ENCODE measurements at places on chromosomes 5 and 9.

- no peak for DNase-seq
These were observed 63.9 kb downstream of the SERINC5 start for GRCh38 chr5:80191991-80192398.

DNA sequence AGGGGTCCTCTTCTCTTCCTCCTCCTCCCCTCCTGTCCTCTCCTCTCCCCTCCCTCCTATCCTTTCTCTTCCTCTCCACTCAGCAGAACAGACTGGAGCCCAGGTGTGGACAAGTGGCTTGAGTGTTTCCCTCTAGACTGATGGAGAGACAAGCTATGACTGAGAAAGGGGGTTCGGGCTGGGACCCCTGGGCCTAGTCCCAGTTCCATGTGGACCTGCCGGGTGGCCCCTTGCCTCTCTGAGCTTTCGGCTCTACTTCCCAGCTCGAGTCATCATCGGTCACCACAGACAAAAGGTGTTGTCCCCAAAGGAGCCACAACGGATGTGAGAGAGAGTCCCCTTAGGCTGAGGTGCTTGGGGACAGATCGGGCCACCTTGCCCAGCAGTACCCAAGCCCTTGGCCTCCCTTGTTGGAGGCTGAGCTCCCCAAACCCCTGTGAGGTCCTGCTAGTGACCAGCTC is 3.4 kb upstream of the RXRA start:
- peak; percentile 50 for DNase-seq

- no peak for DNase-seq
These were observed 1.1 kb upstream of the TNFAIP8 start for GRCh38 chr5:119354537-119355243.

DNA sequence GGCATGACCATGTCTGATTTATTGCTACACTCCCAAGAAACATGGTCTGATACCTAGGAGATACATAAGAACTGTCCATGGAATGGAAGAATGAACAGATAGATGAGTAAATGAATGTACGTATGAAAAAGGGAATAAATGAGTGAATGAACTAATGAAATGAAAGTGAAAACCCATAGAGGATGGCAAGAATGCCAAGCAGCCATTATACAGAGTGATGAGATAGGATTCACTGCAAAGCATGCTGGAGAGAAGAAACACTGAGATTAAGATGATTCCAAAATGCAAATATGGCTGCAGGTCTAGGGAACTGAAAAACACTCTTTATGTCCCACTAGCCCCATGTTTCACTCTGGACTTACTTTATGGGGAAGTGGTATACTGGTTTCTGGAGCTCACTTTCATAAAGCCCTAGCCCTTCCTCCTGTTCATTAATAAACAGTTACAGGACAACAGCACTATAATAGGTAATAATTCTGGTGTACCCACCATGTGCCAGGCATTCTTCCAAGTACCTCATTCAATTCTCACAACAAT is 170.3 kb upstream of the RAD23B start:
- DNase-seq, result no peak

- no peak for DNase-seq
These were observed 37.4 kb downstream of the C9orf50 start for GRCh38 chr9:129583308-129584038.

DNA sequence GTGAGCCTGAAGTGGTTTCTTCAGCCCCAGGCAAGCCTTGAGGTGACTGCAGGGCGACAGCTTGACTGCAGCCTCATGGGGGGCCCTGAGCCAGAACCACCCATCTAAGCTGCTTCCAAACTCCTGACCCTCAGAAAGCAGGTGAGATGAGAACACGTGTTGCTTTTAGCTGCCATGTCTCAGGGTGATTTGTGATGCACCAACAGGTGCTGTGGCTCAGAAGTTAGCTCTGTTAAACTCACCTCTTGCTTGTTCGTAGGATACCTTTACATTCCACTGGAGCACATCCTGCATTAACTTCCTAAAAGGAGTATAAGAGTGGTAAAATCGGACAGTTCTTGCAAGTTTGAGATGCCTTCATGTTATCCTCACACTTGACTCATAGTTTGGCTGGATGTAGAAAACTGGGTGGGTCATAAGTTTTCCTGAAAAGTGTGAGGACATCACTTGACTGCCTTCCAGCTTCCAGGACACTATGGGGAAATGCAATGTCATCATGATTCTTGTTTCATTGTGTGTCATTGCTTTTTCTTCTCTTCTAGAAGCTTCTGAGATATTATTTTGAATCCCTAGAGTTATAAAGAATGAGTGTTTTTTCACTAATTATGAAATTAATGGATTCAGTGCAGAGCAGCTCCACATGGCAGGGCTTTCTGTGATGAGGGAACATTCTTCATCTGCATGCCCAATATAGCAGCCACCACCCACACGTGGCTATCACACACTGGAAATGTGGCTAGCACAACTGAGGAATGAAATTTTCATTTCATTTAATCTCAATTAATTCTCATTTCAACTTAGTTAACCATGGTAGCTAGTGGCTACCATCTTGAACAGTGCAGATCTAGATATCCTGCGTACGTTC is 92.3 kb downstream of the HSD17B3 start:
- no peak for DNase-seq

DNA sequence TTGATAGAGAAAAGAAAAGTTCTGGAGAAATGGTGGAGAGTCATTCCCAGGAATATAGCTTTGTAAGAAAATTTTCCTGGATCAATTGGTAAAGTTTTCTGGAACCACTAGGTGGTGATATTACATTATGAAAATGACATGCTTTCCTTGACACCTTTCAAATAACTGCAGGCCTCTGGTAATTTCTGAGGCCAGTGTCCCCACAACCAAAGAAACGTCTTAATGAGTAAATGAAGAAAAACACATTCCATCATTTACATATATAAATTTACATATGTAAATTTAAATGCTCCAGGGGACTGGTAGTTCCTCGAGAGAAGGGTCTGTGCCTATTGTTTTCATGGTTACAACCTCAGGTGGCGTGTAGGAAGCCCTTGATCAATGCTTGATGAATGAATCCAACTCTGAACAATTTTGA is 17.2 kb upstream of the RGS3 start:
- no peak for DNase-seq
